Tibial artery (tissue), 4 donors: ENCODE measurements at places on chromosomes 7 and 10.

DNA sequence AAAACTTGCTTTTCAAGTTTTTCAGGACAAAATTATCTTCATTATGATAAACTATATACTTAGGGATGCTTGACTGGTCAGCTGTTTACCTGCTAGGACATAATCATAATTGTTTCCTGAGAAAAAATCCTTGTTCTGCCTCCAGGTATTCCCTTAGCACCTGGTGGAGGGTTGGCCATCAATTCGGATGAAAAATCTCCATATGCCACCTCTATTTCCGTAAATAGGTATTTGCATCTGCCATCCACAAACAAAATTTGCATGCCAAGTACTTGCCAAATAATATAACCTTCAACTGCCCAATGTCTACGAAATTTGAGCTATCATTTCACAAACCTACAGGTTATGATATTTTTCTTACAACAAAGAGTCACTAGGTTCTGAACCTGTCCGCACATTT is 126.2 kb downstream of the RNF133 start:
- DNase-seq = no peak

DNA sequence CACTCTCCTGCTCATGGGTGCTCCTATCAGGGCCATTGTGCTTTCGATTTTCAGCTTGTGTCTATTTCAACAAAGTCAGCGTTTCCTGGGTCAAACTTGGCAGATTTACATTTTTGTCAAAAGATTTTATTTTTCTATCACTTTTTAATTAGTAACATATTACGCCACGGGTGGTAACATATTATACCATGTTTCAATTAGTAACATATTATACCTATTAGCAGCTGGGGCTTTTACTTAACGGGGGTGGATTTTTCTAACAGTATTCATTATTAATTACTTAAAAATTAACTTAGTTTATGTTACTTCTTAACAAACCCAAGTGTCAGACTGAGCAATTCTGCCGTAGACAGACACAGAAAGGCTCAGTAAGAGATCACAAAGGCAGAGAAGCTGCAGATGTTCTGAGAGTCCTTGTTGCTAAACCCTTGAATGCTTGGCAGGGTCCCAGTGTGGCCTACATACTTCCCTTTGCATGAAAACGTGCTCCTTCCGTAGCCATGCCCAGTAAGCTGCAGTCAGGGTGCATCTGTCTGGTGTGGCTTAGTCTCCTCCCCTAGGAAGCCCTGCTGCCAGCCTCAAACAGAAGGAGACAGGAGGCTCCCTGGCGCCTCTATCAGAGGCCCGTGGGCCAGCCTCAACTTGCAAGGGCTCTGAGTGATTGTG is 263.1 kb upstream of the CXCL12 start:
- DNase-seq = peak; percentile 39

DNA sequence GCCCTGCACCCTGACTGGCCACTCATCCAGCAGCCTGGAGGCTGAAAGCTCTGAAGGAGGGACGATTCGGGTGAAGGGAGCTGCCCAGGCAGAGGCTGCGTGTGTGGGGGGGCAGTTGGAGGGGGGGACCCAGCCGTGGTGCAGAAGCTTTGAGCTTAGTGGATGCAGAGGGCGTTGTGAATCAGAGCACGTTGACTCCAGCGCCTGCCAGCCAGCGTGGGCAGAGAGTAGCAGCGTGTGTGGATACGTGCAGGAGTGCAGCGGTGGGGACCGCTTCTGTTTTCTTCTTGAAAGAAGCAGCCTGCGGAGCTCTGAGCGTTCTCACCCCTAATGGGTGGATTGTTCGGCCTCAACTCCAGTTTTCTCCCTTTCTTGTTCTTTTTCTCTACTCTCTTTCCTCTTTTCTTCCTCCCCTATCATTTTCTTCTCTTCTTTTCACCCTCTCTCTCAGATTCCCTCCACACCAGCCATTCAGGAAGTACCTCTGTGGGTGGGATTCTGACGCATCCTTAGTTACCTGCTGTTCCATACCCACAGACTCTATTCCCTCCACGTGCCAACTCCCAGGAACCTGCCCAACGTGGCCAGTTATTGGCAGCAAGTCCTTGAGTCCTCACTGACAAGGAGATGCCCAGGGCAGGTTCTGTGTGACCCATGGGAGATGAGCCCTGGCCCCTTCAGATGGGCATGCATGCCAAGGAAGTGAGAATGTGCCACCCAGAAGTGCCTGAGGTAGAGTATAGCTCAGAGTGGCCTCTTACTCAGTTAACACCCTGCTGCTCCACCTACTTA is 47.4 kb downstream of the SORCS3 start:
- no peak for DNase-seq

DNA sequence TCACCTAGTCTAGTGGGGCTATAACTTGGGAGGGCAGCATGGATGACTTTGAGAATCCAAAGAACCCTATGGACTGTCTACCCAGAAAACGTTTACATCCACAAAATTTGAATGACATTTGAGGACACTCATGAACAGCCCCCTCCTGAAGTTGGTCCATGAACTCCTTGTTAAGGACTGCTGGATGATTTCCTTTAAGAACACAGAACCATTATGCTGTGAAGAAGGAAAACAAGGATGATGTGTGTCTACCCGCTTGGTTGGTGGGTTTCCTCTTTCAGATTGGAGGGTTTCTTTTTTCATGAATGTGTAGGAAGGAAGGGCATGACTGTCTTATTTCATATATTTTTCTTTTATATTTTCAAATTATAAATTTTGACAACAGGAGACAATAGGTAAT is 58.3 kb downstream of the ARID5B start:
- no peak for DNase-seq

- DNase-seq = no peak
Observed at GRCh38 chr10:59993931-59994330, 87.6 kb upstream of the CCDC6 start.

DNA sequence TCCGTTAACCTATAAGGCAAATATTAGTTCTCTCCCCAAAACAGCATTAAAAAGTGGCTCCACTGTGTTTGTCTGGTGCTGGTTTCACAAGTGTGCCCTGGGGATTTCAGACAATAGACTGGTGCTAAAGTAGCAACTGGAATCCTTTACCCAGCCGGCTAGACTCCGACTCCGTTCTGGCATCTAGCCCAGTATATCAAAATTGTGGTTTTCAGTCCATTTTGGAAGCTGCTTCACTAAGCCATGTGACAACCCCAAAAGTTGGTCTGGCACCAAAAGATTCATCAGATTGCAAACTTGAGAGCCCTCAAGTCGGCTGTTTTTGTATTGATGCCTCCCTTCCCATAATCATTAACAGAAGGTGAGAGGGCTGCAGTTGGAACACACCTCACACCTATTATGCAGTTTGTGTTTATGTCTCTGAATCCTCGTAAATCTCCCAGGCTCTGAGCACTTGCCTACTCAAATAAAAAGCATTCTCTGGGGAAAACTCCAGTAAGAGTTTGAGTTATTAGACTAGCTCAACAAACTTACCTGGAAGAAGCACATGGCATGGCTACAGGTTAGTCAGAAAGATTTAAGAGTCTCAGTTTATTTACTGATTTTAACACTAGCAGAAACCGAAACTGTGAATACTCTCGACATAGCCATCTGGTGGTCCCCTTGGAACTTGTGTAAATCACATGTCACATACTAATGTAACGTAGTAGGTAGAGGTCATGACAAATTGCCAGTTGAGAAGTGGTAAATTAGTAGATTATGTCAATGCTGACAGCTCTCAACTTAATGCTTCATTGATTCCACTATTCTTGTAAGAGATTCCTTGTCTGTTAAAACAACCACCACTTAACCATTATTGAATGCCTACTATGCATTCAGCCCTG is 14.8 kb upstream of the WNT16 start:
- DNase-seq = no peak

DNA sequence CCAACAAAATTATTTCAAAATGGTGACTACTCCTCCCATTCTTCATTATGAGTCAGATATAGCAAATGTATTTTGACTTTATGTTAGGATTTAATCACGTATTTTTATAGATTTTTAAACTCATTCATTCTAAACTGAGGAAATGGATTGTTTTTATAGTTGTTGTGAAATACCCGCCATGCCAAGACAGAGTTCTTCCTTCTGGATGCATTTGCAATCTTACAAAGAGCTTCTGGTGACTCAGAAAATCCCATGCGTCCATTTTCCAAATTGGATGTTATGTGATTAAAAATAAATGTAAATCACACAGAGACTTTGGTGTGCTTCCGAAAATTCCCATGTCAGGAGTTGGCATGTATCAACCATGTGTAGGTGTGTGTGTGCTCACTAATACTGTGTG is 179.3 kb downstream of the TRIL start:
- no peak for DNase-seq

GRCh38 chr10:116101616-116102315 is 171.2 kb downstream of the GFRA1 start:
- no peak for DNase-seq

DNA sequence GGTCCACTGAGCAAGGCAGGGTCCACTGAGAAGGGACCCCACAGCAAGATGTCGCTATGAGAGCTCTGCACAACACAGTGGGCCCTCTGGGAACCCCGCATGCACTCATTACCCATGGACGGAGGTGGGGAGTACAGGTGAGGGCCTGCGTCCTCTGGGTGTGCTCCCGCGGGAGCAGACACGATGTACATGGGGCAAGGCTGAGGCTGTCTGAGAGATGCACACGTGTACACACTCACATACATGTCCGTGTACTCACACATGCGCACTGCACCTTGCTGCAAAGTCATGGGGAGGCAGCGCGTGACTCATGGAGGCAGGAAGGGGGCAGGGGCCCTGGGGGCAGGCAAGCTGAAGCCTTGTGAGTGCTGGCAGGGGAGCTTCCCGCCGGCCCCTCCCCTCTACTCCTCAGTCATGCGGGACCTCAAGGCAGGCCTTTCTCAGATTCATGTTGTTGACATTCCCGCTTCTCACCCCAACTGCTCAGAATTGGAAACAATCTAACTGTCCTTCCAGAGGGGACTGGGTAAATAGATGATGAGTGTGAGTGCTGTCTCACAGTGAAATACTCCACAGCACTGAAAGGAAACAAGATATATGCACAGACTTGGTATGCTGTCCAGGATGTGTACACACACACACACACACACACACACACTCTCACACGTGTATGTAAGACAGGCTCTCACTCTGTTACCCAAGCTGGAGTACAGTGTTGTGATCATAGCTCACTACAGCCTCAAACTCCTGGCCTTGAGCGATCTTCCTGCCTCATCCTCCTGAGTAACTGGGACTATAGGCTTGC is 40.0 kb downstream of the GOLGA7B start:
- DNase-seq = no peak

DNA sequence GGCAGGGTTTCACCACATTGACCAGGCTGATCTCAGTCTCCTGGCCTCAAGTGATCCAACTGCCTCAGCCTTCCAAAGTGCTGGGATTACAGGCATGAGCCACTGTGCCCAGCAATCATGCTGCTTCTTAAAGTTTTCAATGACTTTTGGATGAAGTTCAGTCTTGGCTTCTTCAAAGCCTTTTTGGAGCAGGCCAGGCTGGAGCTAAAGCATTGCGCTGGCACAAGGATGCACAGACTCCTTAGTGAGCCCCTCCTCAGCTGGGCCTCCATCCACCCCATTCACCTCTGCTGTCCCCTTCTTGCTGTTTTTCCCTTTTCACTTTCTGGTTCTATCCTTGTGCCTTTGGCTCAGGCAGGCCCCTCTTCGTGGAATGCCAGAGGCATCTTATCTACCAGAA is 638.6 kb downstream of the TYW1 start:
- no peak for DNase-seq

GRCh38 chr7:80603940-80604339 is 34.5 kb upstream of the CD36 start:
- DNase-seq = no peak

DNA sequence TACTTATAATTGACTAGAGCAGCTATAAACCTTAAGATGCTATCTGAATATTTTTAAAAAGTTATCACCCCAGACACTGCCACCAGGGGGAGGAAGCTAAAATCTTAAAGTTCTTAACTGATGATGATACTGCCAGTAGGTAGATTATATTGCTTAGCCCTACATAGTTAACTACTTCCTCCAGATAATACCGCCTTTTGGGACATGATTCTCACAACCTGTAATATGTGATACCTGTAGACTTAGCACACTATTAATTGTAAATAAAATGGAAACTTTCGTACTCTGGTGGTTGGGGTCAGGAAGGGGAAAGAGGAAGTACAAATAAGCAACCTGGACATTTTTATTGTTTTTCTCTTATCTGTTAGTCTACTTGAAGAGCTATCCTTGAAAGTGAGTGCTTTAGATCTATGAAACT is 268.9 kb downstream of the ADK start:
- no peak for DNase-seq
